ENCODE measurements at places on chromosomes 12 and 14.

GRCh38 chr12:82904219-82904790, 217.6 kb downstream of the TMTC2 start:
- no peak for DNase-seq

GRCh38 chr12:57893431-57894353, 47.2 kb upstream of the CTDSP2 start:
- peak; percentile 48 for DNase-seq

- no peak for DNase-seq
Measured at GRCh38 chr14:44741431-44741830, 220.3 kb downstream of the KLHL28 start.

- DNase-seq = no peak
Measured at GRCh38 chr12:28955491-28955890, 193.6 kb upstream of the FAR2 start.

DNA sequence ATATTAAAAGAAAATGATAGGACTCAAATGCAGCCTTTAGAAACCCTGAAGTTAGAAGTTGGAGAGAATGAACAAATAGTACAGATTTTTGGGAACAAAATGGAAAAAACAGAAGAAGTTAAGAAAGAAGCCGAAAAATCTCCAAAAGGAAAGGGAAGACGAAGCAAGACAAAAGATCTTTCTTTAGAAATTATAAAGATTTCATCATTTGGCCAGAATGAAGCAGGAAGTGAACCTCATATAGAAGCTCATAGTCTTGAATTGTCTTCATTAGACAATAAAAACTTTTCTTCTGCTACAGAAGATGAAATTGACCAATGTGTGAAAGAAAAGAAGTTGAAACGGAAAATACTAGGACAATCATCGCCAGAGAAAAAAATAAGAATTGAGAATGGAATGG, 31.4 kb upstream of the TOMM20L start:
- DNase-seq = no peak

- DNase-seq = no peak
Measured at GRCh38 chr12:116360579-116361413, 83.3 kb upstream of the MED13L start.

GRCh38 chr12:112941528-112942335, 3.5 kb downstream of the OAS3 start:
- DNase-seq = no peak

GRCh38 chr12:43069768-43070221, 480.2 kb upstream of the PRICKLE1 start:
- no peak for DNase-seq

DNA sequence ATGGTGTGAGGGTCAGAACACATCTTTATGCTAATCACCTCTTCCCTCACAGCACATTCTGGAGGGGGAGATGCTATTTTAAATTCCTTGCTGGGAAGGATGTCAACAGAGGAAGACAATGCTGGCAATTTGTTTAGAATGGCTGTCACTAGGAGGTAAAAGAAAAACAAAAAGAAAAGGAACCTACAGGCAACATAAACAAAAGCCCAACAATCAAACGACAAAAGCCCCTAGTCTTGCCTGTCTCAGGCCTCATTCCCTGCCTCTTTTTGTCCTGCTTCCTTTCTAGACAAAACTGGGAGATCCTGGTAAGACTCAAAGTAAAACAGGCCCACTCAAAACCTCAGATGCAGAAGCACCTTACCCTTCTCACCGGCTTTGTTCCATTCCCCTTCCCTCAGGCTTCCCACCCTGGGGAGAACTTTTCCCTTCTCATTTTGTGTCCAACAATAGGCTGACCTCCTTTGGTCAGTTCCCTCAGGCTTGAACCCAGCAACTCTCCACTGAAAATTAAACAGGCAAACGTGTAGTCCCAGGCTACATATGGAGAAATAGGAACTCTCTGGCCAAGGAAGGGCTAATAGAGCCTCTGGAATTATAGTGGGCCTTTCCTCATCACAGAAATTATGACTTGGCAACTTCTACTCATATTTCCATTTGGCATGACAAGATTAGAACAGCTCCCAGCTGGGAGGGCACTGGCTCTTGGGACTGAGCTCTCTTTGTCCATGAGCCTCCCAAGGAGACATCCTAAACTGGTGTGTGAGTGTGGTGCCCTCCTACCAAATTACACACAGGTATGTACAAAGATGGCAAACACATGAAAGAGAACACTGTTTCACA, 193.0 kb downstream of the MON2 start:
- DNase-seq = no peak

DNA sequence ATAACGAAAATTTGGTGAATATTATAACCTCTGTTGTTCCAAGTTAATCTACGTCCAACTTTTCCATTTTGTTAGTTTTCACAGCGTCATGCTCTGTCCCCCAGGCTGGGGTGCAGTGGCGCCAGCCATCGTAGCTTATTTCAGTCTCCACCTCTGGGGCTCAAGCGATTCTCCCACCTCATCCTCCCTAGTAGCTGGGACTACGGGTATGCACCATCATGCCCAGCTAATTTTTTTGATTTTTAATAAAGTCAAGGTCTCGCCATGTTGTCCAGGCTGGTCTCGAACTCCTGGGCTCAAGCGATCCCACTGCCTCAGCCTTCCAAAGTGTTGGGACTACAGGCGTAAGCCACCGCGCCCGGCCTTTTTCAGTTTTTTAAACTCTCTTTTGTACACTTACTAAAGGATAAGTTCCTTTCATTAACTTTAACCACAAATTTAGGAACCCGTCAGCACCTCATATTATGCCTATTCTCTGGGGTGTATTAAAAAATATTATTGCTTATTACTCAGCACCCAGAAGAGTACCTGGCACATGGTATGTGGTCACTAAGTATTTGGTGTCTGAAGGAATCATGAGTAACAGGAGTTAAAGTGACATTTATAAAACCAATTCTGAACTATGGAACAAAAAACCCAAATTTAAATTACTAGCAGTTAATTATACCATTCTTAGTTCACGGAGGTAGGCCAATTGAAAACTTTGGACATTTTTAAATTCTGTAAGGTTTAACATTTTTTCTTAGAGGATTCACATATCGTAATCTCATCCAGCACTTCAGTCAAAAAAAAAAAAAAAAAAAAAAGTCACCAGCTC, 925 bp upstream of the MIPOL1 start:
- DNase-seq = no peak

DNA sequence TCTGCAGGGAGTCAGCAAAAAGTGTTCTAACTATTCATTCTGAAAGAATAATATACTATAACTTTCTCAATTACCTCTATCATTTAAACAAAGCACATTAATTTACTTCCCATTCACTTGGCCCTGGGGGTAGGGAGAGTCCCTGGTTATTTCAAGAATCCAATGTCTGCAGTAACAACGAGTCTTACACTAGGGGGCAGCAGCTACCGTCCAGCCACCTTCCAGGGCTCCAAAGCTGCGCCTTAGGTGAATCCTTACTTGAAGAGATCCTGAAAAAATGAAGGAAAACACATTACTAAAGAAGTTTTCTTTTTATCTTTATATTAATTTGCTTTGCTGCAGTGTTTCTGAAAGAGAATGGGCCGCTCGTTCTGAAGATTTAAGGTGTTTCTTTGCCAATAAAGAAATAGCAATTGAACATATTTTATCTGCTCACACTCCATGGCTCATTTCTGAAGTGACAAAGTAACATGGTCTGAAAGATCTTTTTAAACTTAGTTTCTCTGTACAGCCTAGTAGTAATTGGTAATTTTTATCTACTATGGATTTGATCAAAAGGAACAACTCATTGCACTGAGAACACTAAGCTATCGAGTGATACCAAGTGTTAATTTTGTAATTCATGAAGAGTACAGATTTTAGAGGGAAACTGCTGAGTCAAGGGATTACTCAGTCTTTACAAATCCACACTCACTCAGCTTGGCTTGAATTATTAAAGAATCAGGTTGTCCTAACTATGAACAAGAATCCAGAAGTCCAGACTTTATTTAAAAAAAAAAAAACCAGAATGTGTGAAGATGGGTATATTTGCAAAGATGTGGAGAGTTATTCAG, 27.6 kb downstream of the BHLHE41 start:
- DNase-seq = no peak

DNA sequence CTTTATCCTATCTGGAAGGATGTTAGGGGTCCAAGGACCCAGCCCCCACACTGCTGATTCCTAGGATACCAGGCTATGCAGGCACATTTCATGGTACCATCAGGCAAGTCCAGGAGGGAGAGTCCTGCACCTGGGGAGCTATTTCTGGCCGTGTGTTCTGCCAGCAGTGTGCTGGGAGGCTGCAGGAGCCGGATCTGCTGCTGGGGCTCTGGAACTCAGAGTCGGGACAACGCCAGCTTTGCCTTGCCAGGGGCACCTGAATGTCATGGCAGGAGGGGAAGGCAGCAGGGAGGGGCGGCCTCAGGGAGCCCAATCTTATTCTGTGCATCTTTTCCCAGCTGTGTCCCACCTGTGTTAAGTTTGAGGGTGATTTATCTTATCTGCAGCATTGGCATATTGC, 17.8 kb downstream of the SRRM4 start:
- DNase-seq = no peak

GRCh38 chr14:101498526-101498860, 62.8 kb upstream of the DIO3 start:
- DNase-seq = no peak

- peak; percentile 34 for DNase-seq
Measured at GRCh38 chr12:121793440-121793837, at the start of gene RHOF. RHOF (minus strand) TSS chr12:121793688; CDS start chr12:121793633, 55 bp downstream.

- no peak for DNase-seq
Measured at GRCh38 chr14:102525219-102525928, 15.8 kb upstream of the ANKRD9 start.

- DNase-seq = no peak
Measured at GRCh38 chr14:65255583-65256461, 153.5 kb upstream of the MAX start.

- no peak for DNase-seq
Measured at GRCh38 chr12:19659086-19659485, 219.8 kb downstream of the AEBP2 start.

GRCh38 chr12:105864901-105865300, 273.9 kb downstream of the NUAK1 start:
- no peak for DNase-seq

DNA sequence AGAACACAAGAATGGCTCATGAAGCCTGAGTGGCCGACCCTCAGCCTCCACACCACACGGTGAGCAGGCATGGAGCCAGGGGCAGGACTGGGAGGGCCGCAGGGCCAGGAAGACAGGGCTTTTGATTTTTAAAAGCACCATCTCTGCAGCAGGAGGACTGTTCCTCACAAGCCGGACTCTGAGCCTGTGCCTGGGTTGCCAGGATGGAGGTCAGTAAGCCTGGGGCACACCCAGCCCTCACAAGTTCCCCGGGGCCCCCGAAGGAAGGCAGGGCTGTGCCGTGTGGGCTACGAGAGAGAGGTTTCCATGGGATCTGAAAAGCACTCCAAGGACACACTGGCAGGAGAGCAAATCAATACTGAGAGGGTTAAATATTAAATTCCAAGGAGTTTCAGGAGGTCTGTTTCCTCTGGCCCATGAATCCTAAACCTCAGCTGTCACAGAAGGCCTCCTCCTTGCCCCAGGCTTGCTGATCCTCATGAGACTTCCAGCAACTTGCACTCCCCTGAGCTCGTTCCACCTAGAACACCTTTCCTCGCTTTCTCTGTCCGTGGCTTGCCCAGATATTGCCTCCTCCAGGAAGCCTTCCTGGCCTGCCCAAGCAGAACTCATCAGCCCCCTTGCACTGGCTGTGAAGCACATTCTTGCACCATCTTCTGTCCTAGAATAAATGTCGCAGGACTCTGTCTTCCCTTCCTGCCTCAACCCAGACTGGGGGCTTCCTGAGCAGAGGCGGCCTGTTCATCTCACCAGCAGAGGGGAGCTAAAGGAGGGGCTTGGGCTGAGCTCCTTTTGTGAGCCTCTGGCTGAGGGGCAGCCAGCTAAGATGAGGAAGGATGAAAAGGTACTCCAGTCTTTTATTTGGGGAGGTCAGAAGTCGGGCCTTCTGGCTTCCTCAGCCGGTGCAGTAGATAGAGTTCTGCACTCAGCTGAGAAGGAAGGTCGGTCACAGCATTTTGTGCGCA, 64.6 kb downstream of the CCDC88C start:
- DNase-seq = no peak

GRCh38 chr12:38892087-38892786, 13.2 kb downstream of the CPNE8 start:
- no peak for DNase-seq

- DNase-seq = no peak
Measured at GRCh38 chr12:188910-189621, 24.9 kb downstream of the SLC6A12 start.

GRCh38 chr12:114140576-114140975, 174.5 kb upstream of the RBM19 start:
- no peak for DNase-seq

DNA sequence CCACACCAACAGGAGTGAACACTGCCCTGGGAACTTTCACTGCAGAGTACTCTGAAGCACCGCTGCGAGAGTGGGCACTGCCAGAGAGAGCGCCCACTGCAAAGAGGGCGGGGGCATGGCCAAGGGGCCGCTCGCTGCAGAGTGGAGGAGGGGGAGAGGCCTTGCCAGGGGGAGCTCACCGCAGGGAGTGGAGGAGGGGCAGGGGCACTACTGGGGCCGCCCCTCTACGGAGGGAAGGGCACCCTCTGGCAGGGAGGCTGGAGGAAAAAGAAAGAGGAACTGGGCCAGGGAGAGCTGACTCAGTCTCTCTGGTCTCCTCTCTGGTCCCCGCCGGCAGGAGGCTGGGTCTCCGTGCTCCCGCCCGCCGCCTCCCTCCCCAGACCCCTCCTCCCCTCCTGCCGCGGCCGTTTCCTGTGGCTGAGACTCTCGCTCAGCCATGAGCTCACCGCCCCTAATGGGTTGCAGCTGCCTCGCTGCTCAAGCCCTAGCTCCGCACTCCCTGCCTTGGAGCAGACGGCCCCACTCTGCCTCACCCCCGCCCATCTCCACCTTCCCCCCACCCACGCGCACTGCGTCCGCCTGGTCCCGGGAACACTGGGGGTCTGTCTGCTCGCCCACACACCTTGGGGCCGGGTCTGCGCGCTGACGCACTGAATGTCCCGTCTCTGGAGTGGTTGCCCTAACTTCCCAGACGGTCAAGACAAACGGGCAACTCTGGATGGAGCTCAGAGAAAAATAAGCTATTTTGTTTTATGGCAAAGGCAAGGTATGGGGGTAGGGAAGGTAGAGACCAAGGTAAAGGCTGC, 1.3 kb downstream of the ARHGEF40 start:
- peak; percentile 90 for DNase-seq

DNA sequence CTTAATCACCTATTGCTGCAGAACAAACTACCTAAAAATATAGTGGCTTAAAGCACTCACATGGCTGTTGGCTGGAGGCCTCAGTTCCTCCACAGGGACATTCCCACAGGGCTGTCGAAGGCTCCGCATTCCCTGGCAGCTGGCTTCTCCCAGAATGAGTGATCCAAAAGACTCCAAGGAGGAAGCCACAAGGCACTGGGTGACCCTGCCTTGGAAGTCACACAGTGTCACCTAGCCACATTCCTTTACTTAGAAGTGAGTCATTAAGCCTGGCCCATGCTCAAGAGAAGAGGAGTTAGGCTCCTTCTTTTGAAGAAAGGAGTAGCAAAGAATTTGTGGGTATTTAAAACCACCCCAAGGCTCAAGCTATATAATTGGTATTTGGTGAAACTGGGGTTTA, 63.9 kb upstream of the MAP1LC3B2 start:
- DNase-seq = no peak

- peak; percentile 89 for DNase-seq
Measured at GRCh38 chr14:23110579-23111365, 6.0 kb upstream of the CIROP start.

Data from GF-D8 (cell line).